CD4-positive, alpha-beta T cell treated with Interleukin-12 subunit alpha and Interleukin-12 subunit beta, for 1 hour (primary cell): ENCODE measurements at places on chromosomes 16 and 17.

DNA sequence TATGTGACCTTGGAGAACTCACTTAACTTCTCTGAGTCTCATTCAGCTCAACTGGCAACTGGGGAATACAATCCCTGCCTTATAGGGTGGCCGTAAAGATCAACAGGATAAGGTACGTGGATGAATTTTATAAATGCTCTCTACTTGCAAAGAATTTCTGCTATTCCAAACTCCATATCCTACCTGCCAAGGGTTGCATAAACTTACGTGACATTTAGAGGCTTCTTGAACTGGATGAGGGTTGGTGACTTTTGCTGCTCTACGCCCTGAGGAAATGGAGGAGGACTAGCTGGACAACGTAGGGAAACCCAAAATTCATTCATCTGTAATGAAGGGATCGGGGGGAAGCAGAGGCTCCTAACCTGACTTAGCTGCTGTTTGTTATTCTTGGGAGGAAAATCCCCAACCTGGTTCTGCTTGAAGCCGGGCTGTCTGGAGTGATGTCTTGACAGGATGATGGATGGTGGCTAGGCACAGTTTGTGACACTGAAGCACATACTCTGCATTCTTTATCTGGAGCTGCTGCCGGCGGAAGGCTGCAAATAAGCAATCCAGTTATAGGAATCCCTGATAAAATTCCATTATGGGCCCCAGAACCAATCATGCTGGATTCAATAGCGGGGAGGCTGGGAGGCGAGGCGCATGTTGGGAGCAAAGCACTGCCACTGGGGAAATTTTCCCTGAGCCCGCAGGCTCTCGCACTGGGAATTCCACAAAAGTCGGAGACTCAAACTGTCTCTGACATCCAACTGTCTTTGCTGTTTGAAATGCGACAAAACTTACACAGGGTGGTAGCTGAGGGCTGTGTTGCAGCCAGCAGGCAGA lies 94.7 kb upstream of the SDK2 start:
- no peak for DNase-seq

GRCh38 chr16:70157477-70158260 lies 15.9 kb upstream of the CLEC18C start:
- DNase-seq = no peak

DNA sequence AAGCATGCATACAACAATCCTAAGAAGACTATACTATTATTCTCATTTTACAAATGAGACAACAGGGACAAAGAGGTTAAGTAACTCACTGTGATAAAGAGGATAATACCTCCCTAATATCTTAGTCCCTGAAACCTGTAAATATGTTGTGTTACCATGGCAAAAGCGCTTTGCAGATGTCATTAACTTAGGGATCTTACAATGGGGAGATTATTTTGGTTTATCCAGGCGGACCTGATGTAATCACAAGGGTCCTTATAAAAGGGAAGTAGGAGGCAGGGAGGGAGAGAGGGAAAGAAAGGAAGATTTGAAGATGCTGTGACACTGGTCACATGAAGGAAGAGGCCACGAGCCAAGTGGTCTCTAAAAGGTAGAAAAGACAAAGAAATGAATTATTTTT lies 164.7 kb downstream of the CNTNAP4 start:
- no peak for DNase-seq

GRCh38 chr16:70529051-70529777 lies 5.6 kb downstream of the SF3B3 start:
- peak; percentile 50 for DNase-seq

DNA sequence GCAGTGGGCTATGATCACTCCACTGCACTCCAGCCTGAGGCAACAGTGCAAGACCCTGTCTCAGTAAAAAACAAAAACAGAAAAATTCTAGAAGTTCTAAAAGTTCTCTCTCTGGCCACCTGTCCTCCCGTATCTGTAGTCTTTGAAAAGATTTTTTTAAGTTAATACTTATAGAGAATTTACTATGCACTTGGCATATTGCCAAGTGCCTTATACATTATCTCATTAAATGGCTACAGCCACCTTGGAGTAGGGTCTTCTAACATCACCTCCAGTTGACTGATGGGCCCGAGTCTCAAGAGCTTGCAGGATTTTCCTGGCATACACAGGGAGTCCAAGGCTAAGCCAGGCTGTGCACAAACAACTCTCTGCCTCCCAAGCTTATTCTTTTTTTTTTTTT lies 44.7 kb downstream of the TMEM186 start:
- no peak for DNase-seq

GRCh38 chr16:30875871-30876801 lies 17.7 kb downstream of the BCL7C start:
- DNase-seq = peak; percentile 59
